ENCODE measurements at places on chromosomes 16 and 17. TPM values are rescaled to one million over a fixed set of nuclear protein-coding genes. Genes with fewer than 3 reads are reported as not detected.

FGF11 gene
- 11.7 TPM for total RNA-seq

VTN gene
- total RNA-seq, result 36.9 TPM

KRT15 gene
- not detected for total RNA-seq

TPSD1 gene
- 0.54 TPM for total RNA-seq

CIAO3 gene
- total RNA-seq, result 32.2 TPM

ABCC11 gene
- not detected for total RNA-seq

DNA sequence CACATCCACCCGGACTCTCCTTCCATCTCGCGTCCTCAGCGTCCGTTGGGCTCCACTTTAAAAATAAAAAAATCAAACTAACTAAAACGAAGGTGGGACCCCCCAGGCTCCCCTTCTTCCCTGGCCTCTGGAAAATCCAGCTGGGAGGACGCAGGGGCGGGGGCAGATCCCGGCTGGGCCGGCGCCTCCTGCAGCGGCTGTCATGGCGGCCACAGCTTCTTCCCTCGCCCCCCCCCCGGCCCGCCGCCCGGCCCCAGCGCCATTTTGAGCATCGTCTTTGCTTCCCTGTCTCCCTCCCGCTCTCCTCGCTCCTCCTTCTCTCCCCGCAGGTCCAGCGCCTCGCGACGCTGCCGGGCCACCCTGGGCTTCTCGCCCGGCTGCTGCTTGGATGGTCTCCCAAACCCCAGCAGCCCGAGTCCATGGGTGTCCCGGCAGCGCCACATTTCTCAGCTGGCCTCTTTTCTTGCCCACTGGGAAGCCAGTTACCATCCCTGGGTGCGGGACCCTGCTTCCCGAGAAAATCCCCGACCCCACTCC, 3.3 kb downstream of the HOXB2 start:
- DNase-seq, result peak; percentile 85

DNA sequence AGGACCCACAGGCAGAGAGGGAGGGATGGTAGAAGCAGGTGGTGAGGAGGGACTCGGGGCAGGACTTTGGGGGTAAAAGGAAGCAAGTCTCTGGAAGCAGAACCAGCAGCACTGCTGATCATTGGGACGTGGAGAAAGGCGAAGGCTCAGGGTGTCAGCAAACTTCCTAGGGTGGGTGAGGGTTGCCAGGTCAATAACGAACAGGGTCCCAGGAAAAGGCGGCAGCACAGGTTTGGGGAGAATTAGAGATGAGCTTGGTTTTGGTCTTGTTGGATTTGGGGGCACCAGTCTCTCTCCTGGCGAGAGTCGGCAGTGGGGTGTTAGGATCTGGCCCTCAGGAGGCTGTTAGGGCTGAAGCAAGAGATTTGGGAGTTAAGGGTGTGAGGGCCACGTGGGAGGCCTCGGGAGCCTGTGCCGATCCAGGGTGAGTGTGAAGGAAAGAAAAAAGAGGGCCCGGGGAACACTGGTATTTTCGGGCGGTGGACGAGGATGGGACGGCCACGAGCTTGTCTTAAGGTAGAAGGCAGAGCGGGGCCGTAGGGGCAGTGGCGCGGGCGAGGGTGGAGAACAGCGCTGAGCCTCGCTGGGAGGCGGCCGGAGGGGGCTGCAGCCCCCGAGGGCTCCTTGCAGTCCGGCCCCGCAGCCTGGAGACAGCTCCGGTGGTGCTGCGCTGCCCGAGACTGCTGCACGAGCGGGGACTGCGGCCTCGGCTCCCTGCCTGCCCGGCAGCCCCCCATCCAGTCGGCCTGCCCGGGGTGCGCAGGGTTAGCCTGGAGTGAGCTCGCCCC, 765 bp upstream of the ADORA2B start:
- DNase-seq, result no peak

DNA sequence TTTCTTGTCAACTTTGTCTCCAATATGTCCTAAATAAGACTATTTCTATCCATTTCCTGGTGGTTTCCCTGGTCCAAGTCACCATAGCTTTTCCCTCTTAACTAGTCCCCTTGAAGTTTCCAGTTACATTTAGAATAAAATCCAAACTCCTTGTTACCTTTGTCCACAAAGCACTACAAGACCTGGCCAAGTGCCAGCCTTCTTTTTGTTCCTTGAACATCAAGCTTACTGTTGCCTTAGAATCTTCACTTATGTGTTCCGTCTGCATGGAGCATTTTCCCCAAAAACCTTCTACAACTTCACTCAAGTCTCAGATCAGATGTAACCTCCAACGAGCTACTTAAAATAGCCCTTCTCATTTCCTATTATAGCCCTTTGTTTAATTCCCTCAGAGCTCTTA, 101.4 kb downstream of the ITFG1 start:
- DNase-seq, result no peak

DNA sequence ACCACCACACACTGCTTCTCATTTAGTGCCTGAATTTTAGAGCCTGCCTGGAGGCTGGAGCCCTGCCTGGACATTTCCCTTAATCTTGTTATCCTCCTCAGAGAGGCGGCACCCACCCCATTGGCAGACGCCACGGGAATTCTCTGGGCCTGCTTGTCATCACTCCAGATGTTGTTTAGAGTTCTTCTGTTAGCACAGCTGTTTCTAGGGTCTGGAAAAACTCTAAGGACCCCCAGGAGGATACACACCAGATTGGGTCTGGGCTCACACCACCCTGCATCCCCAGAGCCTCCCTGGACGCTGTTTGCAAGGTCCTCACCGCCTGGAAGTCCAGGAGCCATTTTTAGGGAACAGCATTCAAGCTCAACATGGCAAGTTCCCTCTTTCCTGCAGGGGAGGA, 565 bp upstream of the XAF1 start:
- no peak for DNase-seq

DNA sequence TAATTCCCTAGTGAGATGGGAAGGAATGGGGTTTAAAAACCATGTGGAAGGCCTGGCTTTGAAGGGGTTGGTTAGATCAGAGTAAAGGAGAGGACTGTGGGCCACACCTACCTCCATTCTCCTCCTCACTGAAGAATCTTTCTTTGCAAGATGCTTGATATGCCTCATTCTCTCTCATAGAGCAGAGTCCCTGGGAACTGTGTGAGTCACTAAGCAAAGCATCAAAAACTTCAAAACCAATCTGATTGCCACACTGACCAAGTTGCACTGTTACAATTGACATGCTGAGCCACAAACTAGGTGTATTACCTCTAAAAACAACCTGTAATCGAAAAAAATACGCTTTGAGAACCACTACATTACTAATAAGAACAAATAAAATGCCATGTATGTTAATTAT, 2.0 kb downstream of the TUBD1 start:
- DNase-seq, result no peak

GRCh38 chr17:3545151-3545550, 12.5 kb downstream of the TRPV3 start:
- no peak for DNase-seq

GRCh38 chr16:56284521-56284920, 93.2 kb downstream of the GNAO1 start:
- no peak for DNase-seq

- no peak for DNase-seq
These were observed 4.8 kb downstream of the MRC2 start for GRCh38 chr17:62631936-62632924.

GRCh38 chr17:49779156-49779738, 9.2 kb upstream of the KAT7 start:
- no peak for DNase-seq

- no peak for DNase-seq
These were observed 9.9 kb upstream of the TBKBP1 start for GRCh38 chr17:47684025-47684424.

DNA sequence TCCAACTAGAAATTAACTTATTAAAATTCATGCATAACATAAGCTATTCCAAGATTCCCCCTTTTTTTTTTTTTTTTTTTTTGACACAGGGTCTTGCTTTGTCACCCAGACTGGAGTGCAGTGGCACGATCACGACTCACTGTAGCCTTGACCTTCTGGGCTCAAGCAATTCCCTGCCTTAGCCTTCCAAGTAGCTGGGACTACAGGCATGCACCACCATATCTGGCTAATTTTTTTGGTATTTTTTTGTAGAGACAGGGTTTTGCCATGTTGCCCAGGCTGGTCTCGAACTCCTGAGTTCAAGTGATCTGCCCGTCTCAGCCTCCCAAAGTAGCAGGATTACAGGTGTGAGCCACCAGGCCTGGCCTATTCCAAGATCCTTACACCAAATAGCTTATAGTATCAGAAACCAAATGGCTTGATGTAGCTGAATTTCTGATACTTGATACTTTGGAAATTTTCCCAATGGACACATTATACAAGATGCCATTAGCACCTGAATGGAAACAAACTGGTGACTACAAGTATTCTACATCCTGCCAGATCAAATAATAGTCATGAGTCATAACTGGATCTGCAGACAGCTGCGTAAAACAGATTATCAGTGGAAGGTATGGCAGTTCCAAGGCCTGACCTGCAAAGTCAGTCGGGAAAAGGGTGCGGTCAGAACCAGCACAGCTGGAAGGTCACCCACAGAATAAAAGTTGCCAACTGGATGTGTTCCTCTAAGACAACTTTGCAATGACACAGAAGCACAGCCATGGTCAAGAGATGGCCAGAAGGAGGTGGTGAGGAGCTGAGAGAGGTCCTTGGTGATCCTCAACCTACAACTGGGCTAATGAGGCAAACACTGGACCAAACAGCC, 14.5 kb downstream of the TUBG1 start:
- DNase-seq, result no peak

DNA sequence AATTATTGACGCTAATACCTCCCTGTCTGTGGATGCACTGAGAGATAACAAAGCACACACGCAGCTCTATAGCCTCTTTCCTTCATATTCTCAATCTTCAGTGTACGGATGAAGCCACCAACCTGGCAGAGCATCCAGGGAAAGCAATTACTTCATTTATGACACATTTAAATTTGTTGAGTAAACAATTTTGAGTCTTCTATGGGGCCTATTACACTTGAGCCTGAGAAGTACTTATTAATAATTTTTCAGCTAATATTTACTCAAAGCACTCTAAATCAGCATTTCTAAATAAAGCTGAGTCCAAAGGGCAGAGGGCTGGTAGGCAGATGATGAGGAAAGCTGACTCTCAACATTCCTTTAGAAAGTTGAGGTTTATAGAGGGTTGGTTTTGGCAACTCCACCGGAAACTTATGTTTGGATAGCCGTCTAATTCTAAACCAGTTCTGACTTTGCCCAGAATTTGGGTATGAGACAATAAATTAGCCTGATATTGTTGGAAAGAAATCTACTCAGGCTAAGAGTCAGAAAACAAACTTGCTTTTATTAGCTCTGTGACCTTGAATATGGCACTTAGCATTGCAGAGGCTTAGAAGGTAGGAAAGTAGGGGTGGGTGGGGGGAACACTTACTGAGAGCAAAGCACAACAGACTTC, 643.5 kb downstream of the CDH11 start:
- no peak for DNase-seq
